ENCODE measurements at places on chromosomes 4 and X. TPM values are rescaled to one million over a fixed set of nuclear protein-coding genes. Genes with fewer than 3 reads are reported as not detected.

GRCh38 chr4:111635646-111636045, 509.6 kb upstream of the FAM241A start:
- no peak for DNase-seq

DNA sequence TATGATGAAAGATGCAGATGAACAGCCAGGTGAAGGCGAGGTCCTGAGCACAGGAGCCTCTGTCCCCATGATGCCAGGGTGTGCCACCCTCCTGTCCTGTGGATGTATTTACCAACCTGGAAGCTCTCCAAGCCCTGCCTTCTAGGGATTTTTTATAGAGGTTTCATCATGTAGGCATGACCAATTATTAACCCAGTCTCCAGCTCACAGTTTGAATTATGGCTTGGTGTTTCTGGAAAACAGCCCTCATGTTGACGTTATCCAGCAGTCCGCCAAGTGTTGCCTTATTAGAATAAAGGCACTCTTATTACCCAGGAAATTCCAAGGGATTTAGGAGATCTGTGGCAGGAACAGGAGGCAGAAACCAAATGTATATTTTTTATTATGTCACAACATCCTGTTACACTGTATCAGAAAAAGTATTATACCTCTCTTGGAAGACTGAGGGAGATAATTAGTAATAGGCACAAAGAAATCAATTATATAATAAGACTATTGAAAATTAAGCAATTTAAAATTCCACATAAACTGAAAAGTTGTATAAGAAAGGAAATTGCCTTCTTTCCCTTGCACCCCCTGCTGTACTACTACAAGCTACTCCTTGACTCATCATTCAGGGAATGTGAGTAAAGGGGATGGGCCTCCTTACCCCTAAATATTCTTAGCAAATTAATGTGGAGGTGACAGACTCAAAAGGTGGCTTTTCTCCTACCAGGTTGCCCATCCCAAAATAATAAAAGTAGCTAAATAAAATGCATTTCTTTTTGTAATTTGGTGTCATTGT, 129.6 kb downstream of the ZNF330 start:
- DNase-seq, result peak; percentile 65

GRCh38 chrX:142238536-142238935, 33.4 kb upstream of the MAGEC2 start:
- no peak for DNase-seq

GRCh38 chr4:86401826-86402225, 42.0 kb upstream of the MAPK10 start:
- DNase-seq, result no peak

DNA sequence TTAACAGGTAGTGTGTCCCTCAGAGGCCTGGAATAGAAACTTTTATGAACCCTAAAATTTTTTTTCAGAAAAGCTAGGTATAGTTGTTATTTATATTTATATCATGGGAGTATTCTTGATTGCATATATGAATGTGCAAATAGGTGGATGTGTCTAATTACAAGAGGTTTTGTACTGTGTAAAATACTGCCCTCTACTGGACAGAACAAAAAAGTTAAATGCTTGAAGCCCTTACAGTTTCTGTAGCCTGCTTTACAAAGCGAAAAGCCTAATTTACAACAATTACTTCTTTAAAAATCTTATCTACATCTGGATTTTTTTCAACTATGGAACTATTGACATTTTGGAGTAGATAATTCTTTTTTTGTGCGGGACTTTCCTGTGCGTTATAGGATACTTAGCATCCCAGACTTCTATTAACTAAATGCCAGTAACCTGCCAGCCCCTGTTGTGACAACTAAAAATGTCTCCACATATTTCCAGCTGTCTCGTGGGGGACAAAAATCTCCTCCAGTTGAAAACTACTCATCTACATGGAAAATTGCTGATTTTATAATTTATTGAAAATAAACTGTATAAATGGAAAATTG, 35.1 kb downstream of the ENPEP start:
- DNase-seq, result no peak

DNA sequence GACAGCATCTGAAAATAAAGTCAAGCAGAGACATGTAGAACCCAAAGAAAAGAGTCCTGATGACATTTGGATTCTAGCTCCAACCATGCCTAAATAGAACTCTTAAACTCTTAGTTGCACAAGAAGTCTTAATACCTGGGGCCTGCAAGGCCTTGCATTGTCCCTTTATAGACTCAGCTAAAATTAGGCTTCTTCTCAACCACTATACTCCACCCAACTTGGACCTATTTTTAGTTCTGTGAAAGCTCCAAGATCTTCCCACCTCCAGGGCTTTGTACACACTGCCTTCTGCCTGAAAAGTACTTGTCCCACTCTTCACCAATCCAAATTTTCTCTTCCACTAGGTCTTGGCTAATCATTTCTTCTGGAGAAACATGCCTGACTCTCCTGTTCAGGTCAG, 36.5 kb downstream of the PLK4 start:
- DNase-seq, result no peak

The PABPC1L2B gene
- not detected for polyA plus RNA-seq

All from sigmoid colon (tissue), 7 donors.